NCI-H1048 (cell line): ENCODE measurements at places on chromosomes 16 and 17.

DNA sequence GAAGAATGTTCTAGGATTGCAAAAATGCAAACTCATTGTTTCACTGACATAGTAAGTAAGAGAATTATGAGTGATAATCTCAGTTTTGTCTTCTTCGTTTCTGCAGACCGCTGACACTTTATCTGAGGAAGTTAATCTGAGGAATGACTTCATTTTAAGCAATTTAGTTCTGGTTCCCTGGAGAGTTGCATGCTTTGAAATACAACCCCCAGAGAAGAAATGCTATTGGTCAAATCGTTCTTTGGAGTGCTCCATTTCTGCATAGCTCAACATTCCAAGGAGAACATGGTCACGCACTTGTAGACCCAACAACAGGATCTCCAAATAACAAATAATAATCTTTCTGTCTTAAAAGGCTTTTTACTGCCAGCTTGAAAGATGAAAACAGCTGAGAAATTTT, 427.1 kb downstream of the GRIN2A start:
- DNase-seq: no peak

- DNase-seq: no peak
Observed at GRCh38 chr16:52068447-52069074, 478.4 kb downstream of the TOX3 start.

- no peak for DNase-seq
Observed at GRCh38 chr16:66840883-66841282, 3.3 kb upstream of the CA7 start.

DNA sequence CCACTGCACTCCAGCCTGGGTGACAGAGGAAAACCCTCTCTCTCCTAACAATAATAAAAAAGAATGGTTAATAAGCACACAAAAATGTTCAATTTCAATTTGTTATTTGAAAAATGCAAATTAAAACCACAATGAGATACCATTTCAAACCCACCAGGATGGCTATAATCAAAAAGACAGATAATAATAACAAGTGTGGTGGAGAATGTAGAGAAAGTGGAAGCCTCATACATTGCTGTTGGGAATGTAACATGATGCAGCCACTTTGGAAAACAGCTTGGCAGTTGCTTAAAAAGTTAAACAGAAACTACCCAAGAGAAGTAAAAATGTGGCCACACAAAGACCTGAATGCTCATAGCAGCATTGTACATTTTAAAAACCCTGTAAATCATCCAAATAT, 51.8 kb upstream of the MAP3K14 start:
- no peak for DNase-seq

DNA sequence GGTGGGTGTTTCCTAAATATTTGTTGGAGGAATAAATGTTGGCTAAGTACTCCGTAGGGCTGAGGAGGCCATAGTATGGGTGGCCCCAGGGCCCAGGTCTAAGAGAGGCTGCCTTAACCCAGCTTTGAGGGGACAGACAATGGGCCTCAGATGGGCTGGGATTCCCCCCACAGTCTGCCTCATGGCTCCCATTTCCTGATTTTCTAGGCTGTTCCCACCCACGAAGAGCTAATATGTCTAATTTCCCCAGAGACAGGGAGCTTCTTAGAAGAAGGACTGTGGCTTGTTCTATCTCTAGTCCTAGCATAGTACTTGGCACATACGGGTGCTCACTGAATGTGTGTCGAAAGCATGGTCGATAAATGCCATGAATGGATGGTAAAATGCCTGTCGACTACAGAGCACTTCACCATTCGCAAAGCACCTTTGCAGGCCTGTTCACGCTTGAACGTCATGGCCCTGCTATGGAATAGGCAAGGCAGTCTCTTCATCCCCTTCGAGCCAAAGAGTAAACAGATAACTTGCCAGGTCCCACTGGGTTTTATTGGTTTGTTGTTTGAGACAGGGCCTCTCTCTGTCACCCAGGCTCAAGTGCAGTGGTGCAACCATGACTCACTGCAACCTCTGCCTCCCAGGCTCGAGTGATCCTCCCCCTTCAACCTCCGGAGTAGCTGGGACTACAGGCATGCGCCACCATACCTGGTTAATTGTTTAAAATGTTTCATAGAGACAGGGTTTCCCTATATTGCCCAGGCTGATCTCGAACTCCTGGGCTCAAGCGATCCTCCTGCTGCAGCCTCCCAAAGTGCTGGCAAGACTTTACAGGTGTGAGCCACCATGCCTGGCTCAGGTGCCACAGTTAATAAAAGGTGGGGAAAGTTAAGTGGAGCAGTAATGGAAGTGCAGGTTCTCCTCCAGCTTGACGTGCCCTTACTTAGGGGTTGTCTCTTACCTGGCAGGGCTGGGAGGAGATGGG, 9.7 kb downstream of the CHAD start:
- no peak for DNase-seq

- no peak for DNase-seq
Observed at GRCh38 chr16:89491974-89492687, 1.8 kb upstream of the ANKRD11 start.

- no peak for DNase-seq
Observed at GRCh38 chr17:81852237-81852636, 8.1 kb downstream of the P4HB start.

DNA sequence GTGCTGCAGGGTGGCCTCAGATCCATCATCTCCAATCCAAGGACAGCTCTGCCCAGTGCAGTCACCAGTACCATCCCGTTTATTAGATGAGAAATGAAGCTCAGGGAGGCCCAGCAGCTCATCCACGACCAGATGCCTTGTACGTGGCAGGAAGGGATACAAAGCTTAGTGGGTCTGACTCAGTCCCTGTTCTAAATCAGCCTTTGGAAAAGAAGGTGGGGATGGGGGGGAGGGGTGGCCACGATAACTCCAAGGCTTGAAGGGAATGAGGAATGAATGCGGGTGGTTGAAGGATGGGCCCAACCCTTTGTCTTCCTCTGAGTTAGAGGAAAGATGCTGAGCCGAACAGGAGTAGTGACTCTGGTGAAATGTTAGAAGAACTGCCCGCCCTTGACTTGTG, 25.8 kb downstream of the LLGL2 start:
- DNase-seq: no peak

DNA sequence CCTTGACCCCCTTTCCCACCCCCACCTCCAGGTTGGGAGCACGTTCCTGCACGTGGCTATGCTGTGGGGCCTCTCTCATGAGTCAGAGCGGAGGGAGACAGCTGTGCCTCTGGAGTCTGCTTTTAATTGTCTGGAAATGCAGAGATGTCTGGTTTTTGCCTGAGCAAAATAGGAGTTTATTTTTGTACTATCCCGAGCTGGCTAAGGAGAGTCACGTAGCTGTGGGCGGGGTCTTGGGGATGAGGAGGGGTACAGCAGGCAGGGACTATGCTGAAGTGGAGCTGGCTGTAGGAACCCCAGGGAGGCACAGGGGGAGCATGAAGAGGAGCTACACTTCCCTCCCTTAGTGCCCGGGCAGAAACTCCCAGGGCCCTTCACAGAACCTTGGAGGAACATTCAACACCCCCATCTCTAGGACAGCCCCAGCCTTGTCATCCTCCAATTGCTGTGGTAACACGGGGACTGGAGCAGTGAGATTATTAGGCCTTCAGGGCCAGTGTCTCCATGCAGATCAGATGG, 44.7 kb upstream of the LGALS9 start:
- no peak for DNase-seq

DNA sequence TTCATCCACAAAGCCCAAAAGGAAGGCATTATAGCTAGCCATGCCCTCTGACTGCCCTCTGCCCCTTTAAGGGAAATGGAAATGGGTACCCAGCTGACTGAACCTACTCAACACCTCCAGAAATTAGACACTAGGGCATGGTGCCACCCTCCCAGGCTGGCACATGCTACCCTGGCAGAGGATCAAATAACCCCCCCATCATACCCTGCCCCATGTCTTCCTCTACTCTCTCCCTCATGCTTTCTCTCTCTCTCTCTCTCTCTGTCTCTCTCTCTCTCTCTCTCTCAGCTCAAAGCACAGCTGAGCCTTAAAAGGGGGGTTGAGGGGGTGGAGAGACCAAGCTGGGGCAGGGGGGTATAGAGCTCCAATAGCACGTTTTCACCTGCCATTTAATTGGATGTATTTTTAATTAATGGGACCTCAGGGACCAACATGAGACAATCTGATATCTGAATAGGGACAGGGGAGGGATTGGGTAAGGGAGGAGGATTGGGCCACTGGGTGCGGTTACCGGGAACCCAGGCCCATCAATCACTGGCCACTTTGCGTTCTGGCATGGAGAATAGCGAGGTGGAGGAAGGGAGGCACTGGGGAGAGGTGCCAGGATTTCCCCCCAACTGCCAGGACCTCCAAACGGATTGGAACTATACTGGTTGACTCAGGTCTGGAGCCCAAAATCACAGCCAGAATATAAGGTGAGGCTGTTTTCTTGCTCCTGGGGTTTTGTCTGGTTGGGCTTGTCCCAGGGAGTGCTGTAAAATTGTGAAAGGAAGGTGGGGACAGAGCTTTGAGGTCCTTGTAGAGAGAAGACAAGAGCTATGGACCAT, 57.8 kb downstream of the NEUROD2 start:
- no peak for DNase-seq

GRCh38 chr16:6496996-6497395, 835.6 kb upstream of the RBFOX1 start:
- no peak for DNase-seq

GRCh38 chr17:80724775-80725266, 180.2 kb downstream of the RPTOR start:
- no peak for DNase-seq

DNA sequence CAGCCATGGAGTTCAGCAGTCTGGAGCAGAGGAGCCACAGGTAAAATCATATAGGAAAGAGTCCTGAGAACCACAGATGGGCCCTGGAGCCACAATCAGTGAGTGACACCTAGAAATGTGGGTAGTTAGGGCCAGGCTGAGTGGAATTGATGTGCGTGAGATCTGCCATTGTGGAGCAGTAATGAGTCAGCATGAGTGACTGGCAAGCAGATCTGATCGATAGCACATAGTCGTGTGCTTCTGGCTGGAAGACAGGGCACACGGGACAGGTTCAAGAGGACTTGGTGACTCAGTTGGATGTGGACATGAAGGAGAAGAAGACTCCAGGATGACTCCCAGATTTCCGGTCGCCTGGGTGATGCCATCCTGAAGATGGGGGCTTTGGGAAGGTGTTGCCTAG, 12.3 kb downstream of the ADORA2B start:
- no peak for DNase-seq

GRCh38 chr17:9828296-9829295, 2.9 kb downstream of the GLP2R start:
- no peak for DNase-seq

GRCh38 chr16:3188925-3189825, 1.2 kb downstream of the OR1F1 start:
- no peak for DNase-seq

DNA sequence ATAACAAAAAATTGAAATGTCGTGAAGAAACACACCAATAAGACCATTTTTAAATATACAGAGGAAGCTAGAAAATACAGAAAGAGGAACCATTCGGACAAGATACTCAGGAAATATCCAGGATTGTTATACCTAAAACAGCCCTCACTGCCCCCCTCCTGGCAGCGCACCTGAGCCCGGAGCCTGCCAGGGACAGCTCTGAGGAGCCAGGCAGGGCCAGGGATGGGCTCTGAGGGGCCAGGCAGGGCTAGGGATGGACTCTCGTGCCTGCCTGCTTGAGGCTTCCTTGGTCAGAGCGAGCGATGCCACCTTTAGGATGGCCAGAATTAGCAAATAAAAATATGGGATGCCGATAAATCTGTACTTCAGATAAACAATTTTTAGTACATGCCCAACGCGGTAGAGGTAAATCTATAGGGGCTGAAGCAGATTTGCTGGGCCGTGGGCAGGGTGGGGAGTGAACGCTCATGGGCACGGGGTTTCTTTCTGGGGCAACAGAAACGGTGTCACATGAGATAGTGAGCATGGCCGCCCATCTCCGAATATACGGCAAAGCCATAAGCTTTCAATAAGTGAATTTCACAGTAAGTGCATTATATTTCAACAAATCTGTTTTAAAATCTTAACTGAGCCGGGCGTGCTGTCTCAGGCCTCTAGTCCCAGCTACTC, 18.2 kb upstream of the CSNK1D start:
- no peak for DNase-seq

GRCh38 chr16:53502331-53503269, at the start of gene AKTIP:
Gene AKTIP, minus strand, starts transcription at chr16:53503209. Its CDS starts 2,950 bp downstream, at chr16:53500259.
- DNase-seq: no peak
